ENCODE measurements at places on chromosomes 7 and 10. TPM values are rescaled to one million over a fixed set of nuclear protein-coding genes. Genes with fewer than 3 reads are reported as not detected.

Gene PDZD7
- total RNA-seq = 3.4 TPM

Gene SPDYE8
- total RNA-seq = not detected

Gene PNLIP
- not detected for total RNA-seq

Gene EPHA1
- not detected for total RNA-seq

Gene CPEB3
- total RNA-seq = 1.2 TPM

Gene CADPS2
- total RNA-seq = 21.7 TPM

Gene SPDYE5
- not detected for total RNA-seq

Gene OR2A7
- 0.26 TPM for total RNA-seq

Gene STEAP2
- total RNA-seq = 22.3 TPM

Gene TMEM178B
- total RNA-seq = 0.06 TPM

Gene SFMBT2
- 1.2 TPM for total RNA-seq

Gene TRIM50
- total RNA-seq = not detected

Gene ANK3
- 464 TPM for total RNA-seq

Gene TNS3
- 43.8 TPM for total RNA-seq

Gene CNPY4
- 35.3 TPM for total RNA-seq

Gene RAMP3
- not detected for total RNA-seq

Gene PRKG1
- 48.3 TPM for total RNA-seq

Gene HMX2
- not detected for total RNA-seq

Gene PIP
- total RNA-seq = not detected

Gene NUTM2B
- total RNA-seq = 0.31 TPM

Gene FOXI2
- not detected for total RNA-seq

Gene LLCFC1
- total RNA-seq = not detected

Gene GPR22
- not detected for total RNA-seq

Gene FFAR4
- not detected for total RNA-seq

Gene HABP2
- total RNA-seq = not detected

Gene FEZF1
- total RNA-seq = not detected

Gene MSRB2
- 15.0 TPM for total RNA-seq

Gene SORCS1
- under 0.01 TPM for total RNA-seq

Gene CPA4
- total RNA-seq = 0.92 TPM

Gene ZNF365
- 6.5 TPM for total RNA-seq

Gene NACAD
- 0.53 TPM for total RNA-seq

Gene ANKRD2
- 0.50 TPM for total RNA-seq

Gene BRAT1
- 16.8 TPM for total RNA-seq
